ENCODE measurements at places on chromosomes 16 and 17. TPM values are rescaled to one million over a fixed set of nuclear protein-coding genes. Genes with fewer than 3 reads are reported as not detected.

Gene MYCBPAP
- 0.68 TPM for total RNA-seq

DNA sequence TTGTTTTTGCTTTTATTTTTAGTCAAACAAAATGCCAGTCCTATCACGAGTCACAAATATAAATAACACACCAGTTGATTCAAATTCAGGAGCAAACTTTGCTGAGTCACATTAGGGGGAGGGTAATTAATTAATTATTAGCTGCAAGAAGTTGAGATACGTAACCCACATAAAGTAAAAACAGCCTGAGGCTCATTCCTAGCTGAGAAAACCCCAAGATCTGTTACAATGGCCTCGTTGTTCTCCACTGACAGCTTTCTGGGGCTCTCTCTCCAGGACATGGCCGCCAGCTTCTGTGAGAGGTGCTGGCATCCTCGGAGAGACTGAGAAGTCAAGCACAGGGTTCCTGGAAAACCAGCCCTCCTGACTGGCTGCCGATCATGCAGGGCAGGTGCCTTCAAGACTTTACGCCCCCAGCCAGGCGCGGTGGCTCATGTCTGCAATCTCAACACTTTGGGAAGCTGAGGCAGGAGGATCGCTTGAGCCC is 11.1 kb downstream of the RAB40B start:
- H3K27me3 ChIP-seq: no peaks in the 10 kb centered on the region
- no peak overlapping the region for H3K27ac ChIP-seq
- H3K4me3 ChIP-seq: no peak overlapping the region

- no peaks in the 10 kb centered on the region for H3K27me3 ChIP-seq
- H3K27ac ChIP-seq: no peak overlapping the region
- H3K36me3 ChIP-seq: peaks cover 34% of the 10 kb centered on the region
- no peak for DNase-seq
Observed at GRCh38 chr16:74954763-74955162, 30.2 kb downstream of the WDR59 start.

Gene ADGRG1
- total RNA-seq: 5.4 TPM

- H3K27me3 ChIP-seq: no peaks in the 10 kb centered on the region
- H3K4me1 ChIP-seq: no peaks in the 10 kb centered on the region
- no peak for DNase-seq
- H3K36me3 ChIP-seq: no peaks in the 10 kb centered on the region
- no peak overlapping the region for H3K27ac ChIP-seq
Observed at GRCh38 chr16:88473666-88474534, 20.8 kb downstream of the ZFPM1 start.

GRCh38 chr16:1557074-1557473 is 23.6 kb downstream of the TMEM204 start:
- no peaks in the 10 kb centered on the region for H3K27me3 ChIP-seq
- H3K27ac ChIP-seq: no peak overlapping the region
- no peak overlapping the region for H3K4me3 ChIP-seq
- DNase-seq: no peak
- H3K36me3 ChIP-seq: peaks cover 39% of the 10 kb centered on the region

DNA sequence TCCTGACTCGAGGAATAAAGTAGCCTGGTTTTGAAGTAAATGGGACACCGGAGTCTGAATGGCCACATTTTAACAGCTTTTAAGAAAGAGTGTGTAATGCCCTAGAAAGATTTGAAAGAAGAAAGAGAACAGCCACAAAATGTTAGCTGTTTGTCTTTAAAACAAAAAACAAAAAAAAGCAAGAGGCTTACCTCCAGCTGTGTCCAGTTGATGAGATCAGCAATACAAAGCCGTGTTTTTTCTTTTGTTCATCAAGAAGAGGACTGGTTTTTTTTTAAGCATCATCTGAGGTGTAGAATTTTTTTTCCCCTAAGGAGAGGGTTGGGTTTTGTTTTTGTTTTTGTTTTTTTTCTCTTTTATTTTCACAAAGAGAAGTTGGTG is 58.8 kb downstream of the NKD1 start:
- H3K36me3 ChIP-seq: peaks cover 3% of the 10 kb centered on the region
- no peak overlapping the region for H3K4me3 ChIP-seq
- peak overlapping the region; percentile 36 for H3K27ac ChIP-seq
- no peak for DNase-seq

DNA sequence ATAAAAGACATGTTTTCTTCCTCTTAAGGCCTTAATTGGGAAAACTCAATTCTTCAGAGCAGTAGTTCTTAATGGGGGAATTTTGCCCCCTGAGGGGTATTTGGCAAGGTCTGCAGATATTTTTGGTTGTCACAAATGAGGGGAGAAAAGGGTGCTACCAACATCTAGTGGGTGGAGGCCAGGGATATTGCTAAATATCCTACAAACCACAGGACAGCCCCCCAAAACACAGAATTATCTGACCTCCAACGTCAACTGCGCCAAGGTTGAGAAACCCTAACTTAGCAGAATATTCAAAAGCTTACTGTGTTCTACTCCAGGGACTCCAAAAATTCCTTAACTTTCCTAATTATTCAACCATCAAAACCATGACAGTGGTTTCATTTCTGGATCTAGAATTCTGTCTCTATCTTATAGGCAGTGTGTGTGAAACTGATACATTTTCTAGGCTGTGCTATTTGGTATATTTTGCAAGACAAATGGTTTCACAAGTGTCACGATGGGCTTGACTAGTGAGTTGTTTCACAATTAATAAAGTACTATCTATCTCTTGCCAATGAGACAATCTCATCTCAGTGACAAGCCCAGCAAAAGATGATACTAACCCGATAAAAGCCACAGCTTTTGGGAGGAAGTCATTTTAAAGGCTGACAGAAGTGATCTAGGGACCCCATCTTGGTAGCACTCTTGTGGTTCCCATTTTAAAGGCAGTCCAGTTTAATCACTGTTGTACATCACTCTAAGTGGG is 14.7 kb downstream of the TXNDC11 start:
- no peaks in the 10 kb centered on the region for H3K4me1 ChIP-seq
- DNase-seq: no peak
- H3K4me3 ChIP-seq: no peak overlapping the region
- no peaks in the 10 kb centered on the region for H3K27me3 ChIP-seq

Gene TP53TG3F
- total RNA-seq: not detected

- no peak overlapping the region for H3K4me3 ChIP-seq
- no peak for DNase-seq
- H3K27ac ChIP-seq: no peak overlapping the region
- H3K4me1 ChIP-seq: peaks cover 3% of the 10 kb centered on the region
- no peaks in the 10 kb centered on the region for H3K27me3 ChIP-seq
- H3K36me3 ChIP-seq: no peaks in the 10 kb centered on the region
Observed at GRCh38 chr16:11359370-11359769, 14.1 kb downstream of the RMI2 start.

GRCh38 chr16:35794896-35795295 is 2335.5 kb downstream of the TP53TG3F start:
- H3K27ac ChIP-seq: no peak overlapping the region
- H3K27me3 ChIP-seq: no peaks in the 10 kb centered on the region
- no peak overlapping the region for H3K4me3 ChIP-seq
- H3K4me1 ChIP-seq: no peaks in the 10 kb centered on the region

Gene CORO1A
- 87.8 TPM for total RNA-seq

Gene IL21R
- total RNA-seq: 0.14 TPM

GRCh38 chr17:42233156-42233555 is 38.9 kb upstream of the GHDC start:
- H3K4me1 ChIP-seq: peaks cover 17% of the 10 kb centered on the region
- H3K27me3 ChIP-seq: no peaks in the 10 kb centered on the region
- H3K27ac ChIP-seq: no peak overlapping the region

Gene EVI2B
- total RNA-seq: 14.4 TPM

DNA sequence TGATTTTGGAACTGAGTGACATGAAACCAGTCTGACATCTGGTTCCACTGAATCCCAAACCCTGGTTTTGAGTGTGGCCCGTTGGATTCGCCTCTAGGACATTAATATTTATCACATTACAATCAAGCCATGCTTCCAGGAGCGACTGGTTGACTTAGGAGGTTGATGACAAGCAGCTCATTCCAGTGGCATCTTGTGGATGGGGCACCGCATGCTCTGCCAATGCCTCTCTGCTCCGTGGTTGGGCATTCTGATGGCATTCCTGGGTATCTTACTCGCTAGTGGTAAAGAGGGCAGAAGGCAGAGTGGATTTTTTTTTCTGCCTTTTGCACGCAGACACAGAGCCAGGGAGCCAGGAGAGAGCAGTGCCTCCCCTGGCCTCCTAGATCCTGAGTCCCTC is 31.4 kb downstream of the CACNG4 start:
- no peak for DNase-seq
- no peaks in the 10 kb centered on the region for H3K27me3 ChIP-seq
- no peaks in the 10 kb centered on the region for H3K4me1 ChIP-seq
- no peaks in the 10 kb centered on the region for H3K36me3 ChIP-seq
- H3K4me3 ChIP-seq: no peak overlapping the region

GRCh38 chr16:2486645-2487516 is 12.0 kb downstream of the TBC1D24 start:
- peaks cover 9% of the 10 kb centered on the region for H3K4me1 ChIP-seq
- H3K27me3 ChIP-seq: no peaks in the 10 kb centered on the region
- H3K4me3 ChIP-seq: no peak overlapping the region
- H3K36me3 ChIP-seq: no peaks in the 10 kb centered on the region
- DNase-seq: no peak

DNA sequence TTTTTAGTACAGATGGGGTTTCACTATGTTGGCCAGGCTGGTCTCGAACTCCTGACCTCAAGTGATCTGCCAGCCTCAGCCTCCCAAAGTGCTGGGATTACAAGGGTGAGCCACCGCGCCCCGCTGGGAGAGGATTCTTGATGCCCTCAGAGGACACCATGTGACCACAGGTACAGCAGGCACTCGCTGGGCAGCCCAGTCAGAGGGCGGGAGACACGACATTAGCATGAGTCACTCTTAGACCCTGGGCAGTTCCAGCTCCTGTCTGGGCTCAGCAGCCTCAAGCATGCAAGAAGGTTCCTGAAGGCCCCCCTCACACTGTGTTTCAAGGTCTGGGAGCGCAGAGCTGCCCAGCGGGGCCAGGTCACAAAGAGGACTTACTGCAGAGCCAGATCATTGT is 11.9 kb downstream of the STAC2 start:
- H3K4me1 ChIP-seq: peaks cover 71% of the 10 kb centered on the region

- no peaks in the 10 kb centered on the region for H3K4me1 ChIP-seq
- no peak overlapping the region for H3K4me3 ChIP-seq
- DNase-seq: no peak
Observed at GRCh38 chr17:70520447-70520846, 351.1 kb downstream of the KCNJ2 start.

DNA sequence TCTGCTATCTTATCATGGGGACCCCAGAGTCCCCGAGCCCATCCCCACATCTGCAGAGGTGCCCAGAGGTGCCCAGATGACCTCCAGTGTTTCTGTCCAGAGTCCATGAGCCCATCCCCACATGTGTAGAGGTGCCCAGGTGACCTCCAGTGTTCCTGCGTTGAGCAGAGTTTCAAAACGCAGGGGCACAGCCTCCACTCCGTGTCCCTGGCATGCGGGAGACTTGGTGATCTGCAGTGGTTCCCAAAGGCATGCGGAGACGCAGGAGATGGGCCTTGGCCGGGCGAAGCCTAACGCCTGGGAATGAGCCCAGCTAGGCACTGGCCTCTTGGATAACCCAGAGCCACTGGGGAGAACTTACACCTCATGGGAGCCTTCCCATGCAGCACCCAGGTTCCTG is 41.3 kb downstream of the COX4I1 start:
- no peak for DNase-seq
- no peaks in the 10 kb centered on the region for H3K36me3 ChIP-seq
- H3K27ac ChIP-seq: no peak overlapping the region
- no peaks in the 10 kb centered on the region for H3K27me3 ChIP-seq
- H3K4me1 ChIP-seq: no peaks in the 10 kb centered on the region
- no peak overlapping the region for H3K4me3 ChIP-seq

Gene KCNJ12
- total RNA-seq: 1.2 TPM

- no peaks in the 10 kb centered on the region for H3K27me3 ChIP-seq
- H3K4me3 ChIP-seq: no peak overlapping the region
- DNase-seq: no peak
- H3K36me3 ChIP-seq: no peaks in the 10 kb centered on the region
- H3K27ac ChIP-seq: no peak overlapping the region
Observed at GRCh38 chr17:67016039-67016762, 28.2 kb upstream of the CACNG1 start.

- DNase-seq: no peak
- no peak overlapping the region for H3K27ac ChIP-seq
- peaks cover 26% of the 10 kb centered on the region for H3K4me1 ChIP-seq
- no peaks in the 10 kb centered on the region for H3K27me3 ChIP-seq
- peak overlapping the region; percentile 82 for H3K4me3 ChIP-seq
- H3K36me3 ChIP-seq: peaks cover 23% of the 10 kb centered on the region
Observed at GRCh38 chr16:30760577-30761426, 1.1 kb downstream of the CFAP119 start.

GRCh38 chr17:75848523-75849278 is 4.5 kb upstream of the UNC13D start:
- H3K27ac ChIP-seq: peak overlapping the region; percentile 21
- DNase-seq: no peak
- H3K36me3 ChIP-seq: peaks cover 62% of the 10 kb centered on the region
- H3K4me1 ChIP-seq: peaks cover 28% of the 10 kb centered on the region
- no peaks in the 10 kb centered on the region for H3K27me3 ChIP-seq

- H3K27ac ChIP-seq: no peak overlapping the region
- no peak for DNase-seq
- no peaks in the 10 kb centered on the region for H3K36me3 ChIP-seq
- H3K27me3 ChIP-seq: no peaks in the 10 kb centered on the region
- H3K4me3 ChIP-seq: no peak overlapping the region
- no peaks in the 10 kb centered on the region for H3K4me1 ChIP-seq
Observed at GRCh38 chr16:46980926-46981325, 7.5 kb upstream of the DNAJA2 start.

Gene LAT
- total RNA-seq: 15.3 TPM

Gene SLFN12L
- total RNA-seq: 4.1 TPM

DNA sequence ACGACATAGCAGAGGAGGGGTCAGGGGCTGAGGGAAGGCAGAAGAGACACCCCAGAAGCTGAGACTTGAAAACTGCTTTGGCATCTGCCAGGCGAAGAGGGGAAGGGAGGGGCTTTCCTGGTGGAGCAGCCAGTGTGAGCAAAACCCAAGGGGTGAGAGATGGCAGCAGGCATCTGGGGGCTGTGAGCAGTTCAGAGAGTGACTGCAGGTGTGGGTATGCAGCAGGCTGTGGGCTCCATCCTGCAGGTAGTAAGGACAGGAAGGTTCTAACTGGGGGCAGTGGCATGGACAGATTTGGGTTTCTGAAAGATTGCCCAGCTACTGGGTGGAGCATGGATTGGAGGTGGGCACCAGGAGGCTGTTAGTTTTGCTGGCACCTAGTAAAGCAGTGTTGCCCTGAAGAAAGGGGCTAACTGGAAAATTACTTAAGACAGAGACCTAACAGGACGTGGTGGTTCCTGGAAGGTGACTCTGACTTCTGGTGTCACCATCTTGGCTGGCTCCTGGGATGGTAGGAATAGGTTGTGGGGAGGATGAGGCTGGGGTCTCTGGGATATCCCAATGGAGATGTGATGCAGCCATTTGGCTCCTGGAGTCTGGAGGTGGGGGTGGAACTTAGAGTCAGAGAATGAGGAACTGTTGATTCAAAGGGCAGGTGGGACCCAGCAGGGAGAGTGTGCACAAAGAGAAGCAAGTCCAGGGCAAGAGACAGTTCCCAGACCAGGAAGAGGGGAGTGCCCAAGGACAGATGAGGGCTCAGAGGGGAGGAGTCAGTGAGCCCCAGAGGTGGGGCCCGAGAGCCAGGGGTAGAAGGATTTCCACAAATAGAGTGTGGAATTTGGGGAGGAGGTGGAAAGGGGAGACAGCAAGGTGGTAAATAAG is 11.2 kb downstream of the BCL7C start:
- no peak for DNase-seq
- no peaks in the 10 kb centered on the region for H3K4me1 ChIP-seq
- peaks cover 13% of the 10 kb centered on the region for H3K36me3 ChIP-seq
- H3K27ac ChIP-seq: no peak overlapping the region
- no peaks in the 10 kb centered on the region for H3K27me3 ChIP-seq
- H3K4me3 ChIP-seq: no peak overlapping the region

Gene BRIP1
- 0.14 TPM for total RNA-seq

GRCh38 chr17:42274812-42275526 is 1.2 kb downstream of the STAT5B start:
- DNase-seq: no peak
- H3K27me3 ChIP-seq: no peaks in the 10 kb centered on the region
- H3K4me1 ChIP-seq: peaks cover 20% of the 10 kb centered on the region
- H3K27ac ChIP-seq: no peak overlapping the region
